ENCODE measurements at places on chromosomes 2 and 18.

DNA sequence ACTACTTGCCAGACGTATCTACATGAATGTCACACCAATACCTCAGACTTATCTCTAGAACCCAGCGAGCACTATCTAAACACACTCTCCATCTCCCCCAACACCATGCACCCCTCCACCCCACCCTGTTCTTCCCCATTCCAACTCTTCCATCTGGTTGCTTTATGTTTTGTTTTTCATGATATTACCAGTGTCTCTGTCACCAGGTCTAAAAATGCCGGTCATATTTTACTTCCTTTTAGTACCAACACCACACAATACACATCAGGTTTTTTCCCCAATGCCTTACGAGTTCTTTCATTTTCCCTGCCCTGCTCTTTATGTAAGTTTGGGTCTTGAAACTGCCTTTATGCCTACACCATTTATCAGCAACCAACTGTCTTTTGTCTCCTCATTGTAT, 10.2 kb upstream of the ITGA4 start:
- no peak for DNase-seq

- no peak for DNase-seq
These were observed 59.4 kb downstream of the ADD2 start for GRCh38 chr2:70708376-70709199.

- DNase-seq: no peak
These were observed 37.5 kb upstream of the HAAO start for GRCh38 chr2:42829671-42830440.

GRCh38 chr2:220148471-220149248, 521.2 kb downstream of the SLC4A3 start:
- DNase-seq: no peak

DNA sequence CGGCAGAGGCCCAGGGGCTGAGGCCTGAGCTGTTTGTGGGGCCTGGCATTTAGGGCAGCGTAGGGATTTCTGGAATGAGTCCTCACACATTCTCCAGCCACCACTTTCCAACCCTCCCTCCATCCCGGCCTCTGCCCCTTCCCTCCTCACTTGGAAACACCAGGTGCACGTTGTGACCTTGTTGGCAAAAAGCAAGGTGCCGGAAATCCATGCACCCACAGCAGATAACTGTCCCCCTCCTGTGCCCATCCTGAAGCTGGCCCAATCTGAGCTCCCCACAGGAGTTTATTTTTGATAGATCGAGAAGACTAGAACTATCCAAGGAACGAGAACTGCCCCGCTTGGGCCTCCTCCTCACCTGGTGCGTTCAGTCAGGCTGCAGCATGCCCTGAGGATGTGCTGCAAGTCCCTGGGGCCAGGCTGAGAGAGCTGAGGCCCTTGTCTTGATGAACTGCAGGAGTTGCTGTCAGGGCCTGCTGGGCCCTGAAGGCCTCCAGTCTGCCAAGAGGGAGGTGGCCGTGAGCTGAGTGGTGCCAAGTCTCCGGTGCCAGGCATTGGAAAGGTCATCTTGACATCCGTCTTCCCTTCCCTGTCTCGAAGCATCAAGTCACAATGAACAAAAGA, 55.8 kb downstream of the CTIF start:
- no peak for DNase-seq

DNA sequence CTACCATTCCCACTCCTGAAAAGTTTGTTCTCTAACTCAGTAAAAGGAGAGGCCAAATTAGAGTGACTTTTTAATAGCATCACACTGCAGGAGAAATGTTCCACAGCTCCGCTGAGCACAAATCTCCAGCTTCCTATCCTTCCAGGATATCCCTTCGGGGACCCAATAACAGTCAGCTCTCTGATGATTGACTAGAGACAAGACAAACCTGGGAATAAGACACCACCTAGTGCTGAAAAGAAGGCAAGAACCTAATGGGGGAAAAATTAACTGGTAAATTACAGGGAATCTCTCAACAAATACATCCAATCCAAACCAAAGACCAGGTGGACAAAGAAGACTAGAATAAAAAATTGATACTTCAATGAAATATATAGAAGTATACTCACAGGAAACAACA, 977.1 kb upstream of the SOX11 start:
- DNase-seq: no peak

DNA sequence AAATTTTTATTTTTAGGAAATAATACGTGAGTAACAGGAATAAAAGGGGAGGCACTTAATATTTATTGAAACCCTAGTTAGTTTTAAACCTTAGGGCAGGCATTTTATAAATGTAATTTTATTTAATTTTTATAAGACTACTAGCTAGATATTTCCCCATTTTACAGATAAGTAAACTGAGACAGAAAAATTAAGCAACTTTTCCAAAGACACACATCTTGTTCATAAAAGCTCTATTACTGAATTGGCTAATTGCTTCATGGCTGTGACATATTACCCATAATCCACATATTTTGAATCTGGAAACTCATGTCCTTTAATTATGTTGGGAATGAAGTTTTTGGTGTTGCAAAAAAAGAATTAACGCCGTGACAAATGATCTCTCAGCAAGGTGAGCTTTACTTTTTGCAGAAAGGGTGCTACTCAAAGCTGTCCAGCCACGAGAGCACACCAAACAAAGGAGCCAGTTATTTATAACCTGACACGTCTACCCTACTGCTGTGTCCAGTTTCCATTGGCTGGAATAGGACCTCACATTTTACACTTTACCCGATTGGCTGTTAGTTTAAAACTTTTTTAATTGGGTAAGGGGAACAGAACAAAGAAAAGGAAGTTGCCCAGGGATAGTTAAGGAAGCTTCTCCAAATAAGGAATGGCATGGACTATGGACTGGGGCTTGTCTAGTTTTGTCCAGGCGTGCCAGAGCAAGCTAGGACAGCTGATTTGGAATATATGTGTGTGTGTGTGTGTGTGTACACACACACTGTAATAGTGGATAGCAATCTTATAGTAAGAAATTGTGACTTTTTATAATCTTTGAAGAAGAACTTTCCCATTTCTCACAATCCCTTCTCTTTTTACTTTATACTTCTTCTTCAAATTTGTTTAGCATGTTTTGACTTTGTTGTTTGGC, 54.2 kb downstream of the COMMD1 start:
- DNase-seq: no peak
